ENCODE measurements at places on chromosomes 12 and 14.

GRCh38 chr12:120060196-120060595, 56.4 kb downstream of the RAB35 start:
- DNase-seq: no peak

GRCh38 chr12:1595026-1595561, 713 bp upstream of the FBXL14 start:
- no peak for DNase-seq

DNA sequence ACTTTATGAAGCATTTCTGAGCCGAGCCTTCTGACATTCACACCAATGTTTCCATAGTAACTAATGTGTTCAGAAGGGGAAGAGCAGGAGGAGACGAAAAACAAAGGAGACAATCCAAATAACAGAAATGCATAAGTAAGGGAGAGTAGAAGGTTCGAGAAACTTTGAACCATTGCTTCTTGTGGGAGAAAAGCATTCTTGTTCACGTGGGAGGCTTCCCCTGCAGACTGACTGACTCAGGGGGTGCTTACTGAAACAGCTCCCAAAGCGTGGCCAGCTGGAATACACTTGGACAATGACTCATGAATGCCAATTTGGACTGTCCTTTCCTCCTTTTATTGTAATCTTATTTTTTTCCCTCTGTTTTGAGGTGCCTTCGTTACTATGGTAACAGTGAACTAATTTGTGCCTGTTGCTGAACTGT, 73.9 kb downstream of the NEDD1 start:
- no peak for DNase-seq

GRCh38 chr12:81500788-81501187, 258.4 kb downstream of the PPFIA2 start:
- no peak for DNase-seq

- DNase-seq: no peak
These were observed 10.8 kb downstream of the NAV3 start for GRCh38 chr12:77841521-77841920.

DNA sequence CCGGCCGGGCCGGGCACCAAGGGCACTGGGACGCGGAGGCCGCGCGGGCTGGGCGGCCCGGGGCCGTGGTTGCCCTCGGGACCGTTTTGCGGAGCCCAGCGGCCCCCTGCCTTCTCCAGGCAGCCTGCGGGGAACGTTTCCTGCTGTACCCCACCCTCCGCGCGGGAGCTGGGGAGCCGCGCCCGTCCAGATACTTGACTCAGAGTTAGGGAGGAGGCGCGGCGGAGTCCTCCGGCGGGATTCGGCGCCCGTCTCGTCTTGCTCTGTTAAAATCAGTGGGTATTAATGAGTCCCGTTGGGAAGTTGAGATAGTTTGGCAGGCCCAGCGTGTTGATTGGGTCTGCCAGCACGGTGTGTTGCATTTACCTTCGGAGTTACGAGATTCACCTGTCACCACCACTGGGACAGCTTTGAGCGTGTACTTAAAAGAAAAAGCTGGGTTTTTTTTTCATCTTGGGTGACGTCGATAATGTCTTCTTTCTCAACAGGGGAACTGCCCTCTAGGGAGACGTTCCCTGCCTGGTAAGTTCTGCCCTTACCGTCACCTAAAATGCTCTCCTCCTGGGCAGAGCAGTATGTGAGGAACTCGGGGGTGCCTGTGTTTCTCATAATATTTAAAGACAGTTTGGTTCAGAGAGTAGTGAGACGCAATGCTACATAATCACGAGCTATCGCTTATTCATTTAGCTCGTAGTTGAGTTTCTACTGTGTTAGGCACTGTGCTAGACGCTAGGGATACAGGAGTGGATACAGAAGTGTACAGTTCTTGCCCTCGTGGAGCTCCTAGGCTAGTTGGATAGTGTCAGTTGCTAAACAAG, 596 bp downstream of the DLST start:
- peak; percentile 65 for DNase-seq

- no peak for DNase-seq
These were observed 125.9 kb downstream of the EFCAB11 start for GRCh38 chr14:89828471-89829165.

All from stimulated activated naive CD4-positive, alpha-beta T cell (primary cell).